Activated CD4-positive, alpha-beta T cell treated with anti-CD3 and anti-CD28 coated beads for 36 hours (primary cell): ENCODE measurements at places on chromosomes 16 and 17.

DNA sequence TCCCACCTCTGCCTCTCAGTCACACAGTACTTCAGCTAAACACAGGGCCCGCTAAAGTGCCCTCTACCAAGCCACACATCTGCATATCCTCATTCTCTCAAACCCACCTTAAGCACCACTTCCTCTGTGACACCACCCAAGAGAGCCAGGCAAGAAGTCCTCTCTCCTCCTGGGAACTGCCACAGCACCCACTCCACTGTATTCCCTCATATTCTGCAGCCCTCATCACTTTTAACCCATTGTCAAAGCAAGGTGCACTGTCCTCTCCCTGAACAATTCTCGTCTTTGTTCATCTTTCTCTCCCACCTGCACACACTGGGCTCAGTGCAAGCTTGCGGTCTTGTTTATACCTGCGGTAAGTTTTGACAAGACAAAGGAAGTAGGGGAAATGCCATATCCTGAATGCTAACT, 13.6 kb downstream of the CHD9 start:
- H3K4me3 ChIP-seq, result no peak overlapping the region
- H3K4me1 ChIP-seq, result peaks cover 18% of the 10 kb centered on the region
- no peak for DNase-seq
- H3K27ac ChIP-seq, result no peak overlapping the region
- H3K27me3 ChIP-seq, result no peaks in the 10 kb centered on the region

GRCh38 chr17:44983563-44983962, 15.5 kb upstream of the C1QL1 start:
- H3K27me3 ChIP-seq, result peaks cover 30% of the 10 kb centered on the region
- no peak for DNase-seq
- H3K4me3 ChIP-seq, result no peak overlapping the region
- no peaks in the 10 kb centered on the region for H3K36me3 ChIP-seq
- H3K27ac ChIP-seq, result no peak overlapping the region

GRCh38 chr16:15857724-15858560, 1.1 kb upstream of the MYH11 start:
- H3K36me3 ChIP-seq, result no peaks in the 10 kb centered on the region
- DNase-seq, result peak; percentile 8
- H3K27ac ChIP-seq, result no peak overlapping the region
- H3K4me1 ChIP-seq, result peaks cover 6% of the 10 kb centered on the region
- H3K27me3 ChIP-seq, result peaks cover 27% of the 10 kb centered on the region

GRCh38 chr17:45077643-45078042, 16.5 kb downstream of the NMT1 start:
- peaks cover 36% of the 10 kb centered on the region for H3K36me3 ChIP-seq
- H3K27me3 ChIP-seq, result no peaks in the 10 kb centered on the region
- no peak overlapping the region for H3K27ac ChIP-seq
- DNase-seq, result no peak
- H3K4me3 ChIP-seq, result no peak overlapping the region
- H3K4me1 ChIP-seq, result peaks cover 38% of the 10 kb centered on the region

- H3K4me3 ChIP-seq, result no peak overlapping the region
- no peaks in the 10 kb centered on the region for H3K4me1 ChIP-seq
- peaks cover 14% of the 10 kb centered on the region for H3K36me3 ChIP-seq
These were observed 96.6 kb downstream of the HIC1 start for GRCh38 chr17:2151358-2152033.

DNA sequence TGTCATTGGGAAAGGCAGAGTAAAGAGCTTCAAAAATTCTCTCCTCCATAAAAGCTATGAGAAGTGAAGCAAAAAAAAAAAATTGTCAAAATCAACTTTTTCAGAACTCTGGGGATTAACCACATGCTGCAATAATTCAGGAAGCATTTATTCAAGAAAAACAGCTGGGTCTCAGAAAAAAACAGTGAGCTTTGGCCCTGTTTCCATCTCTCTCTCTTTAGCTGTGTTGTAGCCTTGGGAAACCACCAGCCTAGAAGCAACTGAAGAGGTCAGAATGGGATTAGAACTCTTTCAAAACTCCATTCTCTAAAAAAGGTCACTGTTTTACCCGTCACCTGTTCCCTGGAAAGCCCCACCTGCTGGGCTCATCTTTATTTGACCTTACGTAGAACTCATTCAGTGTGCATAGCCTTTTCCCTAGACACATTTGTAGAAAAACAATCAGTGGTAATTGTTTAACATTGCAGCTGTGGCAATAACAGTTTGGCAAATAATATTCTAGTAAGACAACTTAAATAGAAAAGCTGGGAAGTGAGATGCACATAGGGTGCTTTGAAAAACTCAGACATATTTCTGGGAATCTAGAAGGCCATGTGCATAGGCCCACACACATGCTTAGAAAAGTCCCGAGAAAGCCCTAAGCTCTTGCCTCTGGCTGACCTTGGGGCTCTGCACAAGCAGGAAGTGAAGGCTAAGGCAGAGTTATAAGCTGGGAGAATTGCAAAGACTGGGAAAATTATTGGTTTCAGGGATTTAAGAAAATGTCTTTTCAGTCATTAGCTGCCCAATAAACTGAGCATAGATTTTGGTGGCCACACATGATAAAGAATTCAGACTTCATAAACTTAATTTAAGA, 18.0 kb downstream of the SLC5A11 start:
- no peak overlapping the region for H3K4me3 ChIP-seq
- DNase-seq, result no peak
- no peaks in the 10 kb centered on the region for H3K4me1 ChIP-seq
- peaks cover 4% of the 10 kb centered on the region for H3K36me3 ChIP-seq

DNA sequence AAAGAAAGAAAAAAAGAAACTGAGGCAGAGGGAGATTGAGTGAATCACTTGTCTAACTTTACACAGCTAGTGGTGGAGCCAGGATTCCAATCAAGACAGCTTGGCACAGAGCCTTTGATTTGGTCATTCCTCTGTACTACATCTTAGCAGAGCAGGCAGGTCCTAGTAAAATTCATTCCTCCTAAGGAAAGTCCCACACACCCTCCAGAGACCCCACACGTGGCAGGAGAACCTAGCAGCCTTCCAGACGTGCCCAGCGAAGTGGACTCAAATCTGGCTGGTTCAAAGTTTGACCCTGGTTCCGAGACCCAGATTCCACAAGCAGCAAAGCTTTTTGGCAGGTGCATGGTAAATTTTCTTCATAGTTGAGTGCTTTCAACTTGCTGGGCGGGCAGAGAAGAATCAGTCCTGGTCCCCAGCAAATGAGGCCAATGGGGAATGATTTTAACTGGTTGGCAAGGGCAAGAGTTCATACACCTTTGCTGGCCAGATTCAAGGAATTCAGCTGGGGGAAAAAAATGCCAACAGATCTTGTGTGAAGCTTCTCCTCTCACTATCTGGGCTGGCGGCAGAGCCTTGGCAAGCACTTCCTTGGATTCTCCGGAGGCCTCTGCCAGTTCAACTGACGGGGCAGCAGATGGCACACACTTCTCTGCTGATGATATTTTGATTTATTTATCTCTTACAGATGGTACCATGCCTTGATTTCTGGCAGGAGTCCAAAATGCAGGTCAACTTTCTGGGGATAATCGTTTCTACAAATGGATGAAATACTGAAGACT, 82.4 kb downstream of the GSG1L start:
- no peak for DNase-seq
- H3K4me3 ChIP-seq, result no peak overlapping the region
- no peaks in the 10 kb centered on the region for H3K36me3 ChIP-seq
- H3K27ac ChIP-seq, result no peak overlapping the region
- no peaks in the 10 kb centered on the region for H3K4me1 ChIP-seq
- H3K27me3 ChIP-seq, result peaks cover 8% of the 10 kb centered on the region

DNA sequence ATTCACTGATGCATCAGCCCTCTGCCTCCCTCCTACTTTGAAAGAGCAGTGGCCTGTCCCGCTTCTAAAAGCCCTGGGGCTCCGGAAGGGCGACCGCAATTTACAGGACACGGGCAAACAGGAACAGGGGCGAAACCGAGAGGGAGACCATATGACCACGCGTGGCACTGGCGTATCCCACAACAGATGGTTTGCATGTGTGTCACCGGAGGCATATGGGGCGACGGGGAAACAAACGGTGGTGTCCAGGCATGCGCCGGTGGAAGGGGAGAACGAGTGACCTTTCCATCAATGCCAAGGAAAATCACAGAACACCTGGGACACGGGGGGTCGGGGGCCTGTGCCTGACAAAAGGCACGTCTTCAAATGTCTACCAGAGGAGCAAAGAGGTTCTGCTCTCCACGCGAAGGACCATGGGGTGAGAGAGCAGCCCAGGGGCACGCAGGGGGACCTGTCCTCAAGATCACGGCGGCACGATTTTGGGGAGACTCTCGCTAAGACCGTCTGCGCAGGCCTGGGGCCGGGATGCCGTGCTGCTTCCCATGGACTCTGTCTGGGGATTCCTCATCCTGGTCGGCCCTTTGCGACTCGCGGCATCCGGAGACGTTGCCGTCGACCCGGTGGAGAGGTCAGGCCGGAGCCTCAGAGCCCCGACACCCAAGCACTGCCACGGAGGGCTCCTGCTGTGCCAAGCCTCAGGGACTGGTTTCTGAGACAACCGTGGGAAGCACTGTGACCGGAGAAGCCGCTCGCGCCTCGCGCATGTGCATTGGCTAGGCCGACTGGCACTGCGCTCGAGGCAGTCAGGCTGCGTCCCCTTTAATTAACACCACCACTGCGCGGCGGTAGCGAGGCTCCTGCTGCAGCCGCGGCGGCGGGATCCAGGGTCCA, 12.8 kb upstream of the KCNJ18 start:
- H3K4me3 ChIP-seq, result no peak overlapping the region
- no peak overlapping the region for H3K27ac ChIP-seq
- peaks cover 4% of the 10 kb centered on the region for H3K27me3 ChIP-seq
- no peaks in the 10 kb centered on the region for H3K36me3 ChIP-seq
- H3K4me1 ChIP-seq, result no peaks in the 10 kb centered on the region

- H3K4me3 ChIP-seq, result peak overlapping the region; percentile 87
- H3K36me3 ChIP-seq, result peaks cover 49% of the 10 kb centered on the region
- no peaks in the 10 kb centered on the region for H3K27me3 ChIP-seq
- H3K27ac ChIP-seq, result peak overlapping the region; percentile 95
These were observed 879 bp downstream of the SOCS1 start for GRCh38 chr16:11254913-11255736.

DNA sequence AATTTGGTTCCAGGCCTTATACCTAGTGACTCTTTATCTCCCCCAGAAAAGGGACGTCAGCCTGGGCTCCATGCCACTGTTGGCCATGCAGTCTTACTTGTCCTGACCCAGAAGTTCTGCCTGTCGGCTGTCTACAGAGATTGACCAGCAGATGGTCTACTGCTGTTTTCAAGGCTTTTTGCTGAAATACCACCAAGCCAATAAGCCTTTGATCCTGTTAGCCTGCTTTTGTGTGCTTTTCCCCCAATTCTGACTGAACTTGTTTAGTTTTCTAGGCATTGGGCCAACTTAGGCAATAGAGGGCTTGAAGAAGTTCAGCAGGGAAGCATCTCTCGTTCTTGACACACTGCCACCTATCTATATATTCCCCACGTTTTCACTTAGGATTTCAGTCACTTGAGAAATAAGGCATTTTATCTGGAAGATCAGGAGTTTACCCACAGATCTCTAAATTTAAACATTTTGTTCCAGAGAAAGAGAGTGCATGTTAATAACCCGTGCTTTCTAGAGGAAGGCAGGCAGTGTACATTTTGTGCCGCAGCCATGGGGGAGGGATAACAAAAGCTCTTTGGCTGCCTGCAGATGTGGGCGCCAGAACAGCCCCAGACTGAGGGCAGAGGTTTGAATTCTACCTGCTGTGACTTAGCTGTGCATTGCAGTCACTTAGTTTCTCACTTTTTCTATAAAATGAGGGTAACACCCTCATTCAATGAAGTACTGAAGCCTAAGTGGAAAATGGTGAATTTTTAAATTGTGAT, 12.3 kb upstream of the CARMIL2 start:
- H3K36me3 ChIP-seq, result peaks cover 36% of the 10 kb centered on the region
- H3K27ac ChIP-seq, result no peak overlapping the region
- no peak for DNase-seq
- no peaks in the 10 kb centered on the region for H3K27me3 ChIP-seq
- no peaks in the 10 kb centered on the region for H3K4me1 ChIP-seq

- peak overlapping the region; percentile 5 for H3K4me3 ChIP-seq
- peaks cover 38% of the 10 kb centered on the region for H3K4me1 ChIP-seq
- peak; percentile 90 for DNase-seq
These were observed 28.8 kb downstream of the DYNLRB2 start for GRCh38 chr16:80569440-80570105.

DNA sequence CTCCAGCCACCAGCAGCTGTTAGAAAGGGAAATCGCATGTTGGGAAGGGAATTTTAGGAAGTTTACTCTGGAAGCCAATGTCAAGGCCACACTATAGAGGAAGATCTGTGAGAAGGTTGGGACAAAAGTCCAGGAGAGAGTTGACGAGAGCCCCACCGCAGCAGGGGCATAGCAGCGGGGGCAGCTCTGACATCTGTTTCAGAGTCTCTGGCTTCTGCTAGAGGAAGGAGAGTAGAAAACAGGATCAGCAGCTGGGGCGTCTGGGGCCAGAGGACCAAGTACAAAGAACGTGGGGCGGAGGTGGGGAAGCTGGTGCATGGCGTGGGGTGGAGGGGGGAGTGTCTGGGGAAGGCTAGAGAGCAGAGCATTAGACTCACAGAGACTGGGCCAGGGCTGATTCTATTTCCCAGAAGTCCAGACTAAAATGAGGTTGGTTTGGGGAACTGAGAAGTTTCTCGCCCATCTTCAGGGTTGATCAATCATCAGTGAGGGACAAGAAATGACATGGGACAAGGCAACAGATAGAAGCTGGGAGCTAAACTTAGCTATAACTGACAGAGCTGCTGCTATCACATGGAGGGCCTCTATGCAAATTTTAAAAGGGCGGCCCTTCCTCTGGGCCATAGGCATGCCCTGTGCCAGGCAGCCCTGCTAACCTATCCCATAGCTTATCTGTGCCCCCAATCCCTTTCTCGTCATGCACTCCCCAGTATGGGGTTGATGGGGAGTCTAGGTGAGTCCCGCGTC, 1.2 kb downstream of the RABEP2 start:
- DNase-seq, result no peak
- no peaks in the 10 kb centered on the region for H3K27me3 ChIP-seq
- H3K27ac ChIP-seq, result peak overlapping the region; percentile 42
- H3K4me3 ChIP-seq, result peak overlapping the region; percentile 87
- H3K4me1 ChIP-seq, result peaks cover 14% of the 10 kb centered on the region
- H3K36me3 ChIP-seq, result peaks cover 7% of the 10 kb centered on the region

GRCh38 chr17:70820276-70820675, 650.9 kb downstream of the KCNJ2 start:
- DNase-seq, result no peak
- no peaks in the 10 kb centered on the region for H3K27me3 ChIP-seq
- H3K4me3 ChIP-seq, result no peak overlapping the region
- no peak overlapping the region for H3K27ac ChIP-seq
- no peaks in the 10 kb centered on the region for H3K36me3 ChIP-seq

GRCh38 chr17:42632949-42633444, 23.5 kb downstream of the TUBG1 start:
- no peaks in the 10 kb centered on the region for H3K4me1 ChIP-seq
- H3K36me3 ChIP-seq, result no peaks in the 10 kb centered on the region
- DNase-seq, result no peak
